ENCODE measurements at places on chromosomes 6 and 20. TPM values are rescaled to one million over a fixed set of nuclear protein-coding genes. Genes with fewer than 3 reads are reported as not detected.
A peak's percentile ranks its signal among the peaks of the same experiment; 100 is the strongest.

OR2B6 gene
- not detected for total RNA-seq

ABHD16B gene
- not detected for total RNA-seq

GABRR2 gene
- not detected for total RNA-seq

BTN3A1 gene
- total RNA-seq: 2.5 TPM

IMPG1 gene
- not detected for total RNA-seq

PHF10 gene
- 59.8 TPM for total RNA-seq

TBXT gene
- 0.31 TPM for total RNA-seq

SNAP91 gene
- 1.4 TPM for total RNA-seq

RFX6 gene
- not detected for total RNA-seq

POM121L2 gene
- total RNA-seq: not detected

- DNase-seq: no peak
These were observed 54.7 kb downstream of the TRMT6 start for GRCh38 chr20:5895626-5896025.

DNA sequence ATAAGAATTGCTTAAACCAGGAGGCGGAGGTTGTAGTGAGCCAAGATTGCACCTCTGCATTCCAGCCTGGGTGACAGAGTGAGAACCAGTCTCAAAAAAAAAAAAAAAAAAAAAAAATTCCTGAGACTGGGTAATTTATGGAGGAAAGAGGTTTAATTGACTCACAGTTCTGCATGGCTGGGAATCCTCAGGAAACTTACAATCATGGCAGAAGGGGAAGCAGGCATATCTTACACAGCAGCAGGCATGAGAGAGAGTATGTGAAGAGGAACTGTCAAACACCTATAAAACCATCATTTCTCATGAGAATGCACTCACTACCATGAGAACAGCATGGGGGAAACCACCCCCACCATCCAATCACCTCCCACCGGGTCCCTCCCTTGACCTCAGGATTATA is 1.8 kb upstream of the FKBP1A start:
- DNase-seq: no peak

GRCh38 chr6:111624401-111625098 is 18.9 kb upstream of the TRAF3IP2 start:
- DNase-seq: no peak

DNA sequence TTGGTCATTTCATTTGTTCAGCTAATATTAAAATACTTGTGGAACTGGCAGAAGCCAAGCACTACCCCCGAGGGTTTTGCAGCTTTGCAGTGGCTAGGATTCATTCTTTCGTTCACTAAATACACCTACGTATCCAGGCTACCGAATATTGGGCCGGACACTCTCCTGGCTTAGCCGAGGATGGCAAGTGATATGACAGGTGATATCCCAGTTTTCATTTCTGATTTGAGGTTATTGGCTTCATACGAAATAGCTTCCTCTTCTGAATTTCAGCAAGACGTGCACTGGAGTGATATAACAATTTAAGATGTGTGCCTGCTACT is 536 bp upstream of the MTFR2 start:
- no peak for DNase-seq

DNA sequence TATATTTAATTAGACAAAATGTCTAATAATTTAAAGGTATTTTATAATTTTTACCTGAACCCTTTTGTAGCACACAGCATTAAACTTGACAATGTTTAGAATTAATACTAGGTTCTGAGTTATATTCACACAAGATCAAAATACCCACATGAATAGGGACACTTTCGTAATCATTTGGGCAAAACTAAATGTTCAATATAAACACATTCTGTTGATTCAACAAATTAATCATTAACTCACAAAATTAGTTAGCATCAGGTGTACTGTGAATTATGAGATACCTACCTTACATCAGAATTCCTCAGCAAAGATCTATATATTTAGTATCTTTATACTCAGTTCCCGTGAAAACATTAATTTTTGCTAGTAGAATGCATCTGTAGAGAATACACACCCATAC is 481.5 kb upstream of the MANEA start:
- no peak for DNase-seq

DNA sequence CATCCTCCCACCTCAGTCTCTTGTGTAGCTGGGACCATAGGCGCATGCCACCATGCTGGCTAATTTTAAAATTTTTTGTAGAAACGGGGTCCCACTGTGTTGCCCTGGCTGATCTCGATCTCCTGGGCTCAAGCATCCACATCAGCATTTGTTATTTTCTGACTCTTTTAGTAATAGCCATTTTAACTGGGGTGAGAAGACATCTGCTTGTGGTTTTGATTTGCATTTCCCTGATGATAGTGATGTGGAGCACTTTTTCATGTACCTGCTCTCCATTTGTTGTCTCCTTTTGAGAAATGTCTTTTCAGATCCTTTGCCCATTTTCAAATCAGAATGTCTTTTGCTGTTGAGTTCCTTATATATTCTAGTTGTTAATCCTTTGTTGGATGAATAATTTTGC is 22.2 kb upstream of the TULP4 start:
- DNase-seq: no peak

DNA sequence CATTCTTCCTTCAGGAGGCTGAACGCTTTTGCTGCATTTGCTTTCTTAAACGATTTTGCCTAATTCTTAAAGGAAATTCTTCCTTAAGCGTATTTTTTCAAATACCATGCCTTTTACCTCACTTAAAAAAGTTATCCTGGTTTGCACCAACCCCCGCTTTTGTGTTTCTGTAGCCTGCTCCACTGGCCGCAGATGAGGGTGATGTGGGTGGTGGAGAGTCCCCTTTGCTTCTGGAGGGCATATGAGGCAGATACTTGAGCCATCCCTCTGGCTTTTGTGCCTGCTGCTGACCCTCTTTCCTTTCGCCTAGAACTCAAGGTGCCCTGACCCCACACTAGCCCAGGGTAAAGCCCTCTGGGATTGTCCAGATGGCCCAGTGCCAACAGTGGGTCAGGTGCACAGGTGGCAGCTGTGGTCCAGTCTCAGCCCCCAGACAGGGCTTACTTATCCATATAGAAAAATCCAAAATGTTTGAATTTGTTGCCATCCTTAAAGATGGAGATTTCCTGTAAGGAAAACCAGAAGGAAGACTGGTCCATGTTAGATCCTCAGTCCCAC is 43.9 kb downstream of the SPATA2 start:
- no peak for DNase-seq

GRCh38 chr20:4544765-4545164 is 176.9 kb upstream of the PRND start:
- DNase-seq: no peak

DNA sequence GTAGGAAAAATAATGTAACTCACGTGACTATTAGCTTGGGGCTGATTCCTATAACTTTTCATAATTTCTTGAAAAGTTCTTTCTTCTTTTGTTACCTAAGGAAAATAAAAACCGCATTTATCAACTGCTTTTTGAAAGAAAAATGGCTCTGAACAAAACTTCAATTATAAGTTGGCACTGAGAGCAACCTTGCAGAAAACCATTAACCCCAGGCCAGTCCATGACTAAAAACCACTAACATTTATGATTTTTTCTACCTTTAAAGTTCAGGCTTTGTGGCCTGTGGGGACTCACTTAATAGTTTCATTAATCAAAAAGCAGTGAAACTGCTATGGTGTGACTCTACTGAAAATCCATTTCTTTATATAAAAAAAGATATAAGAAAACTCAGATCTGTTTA is 69.1 kb upstream of the SAMHD1 start:
- no peak for DNase-seq

- DNase-seq: no peak
These were observed 436.0 kb downstream of the PLCB1 start for GRCh38 chr20:8568075-8568474.

- DNase-seq: peak; percentile 88
These were observed 15.8 kb downstream of the CGA start for GRCh38 chr6:87078983-87079616.

- DNase-seq: no peak
These were observed 304 bp downstream of the PBX2 start for GRCh38 chr6:32189742-32190053.

DNA sequence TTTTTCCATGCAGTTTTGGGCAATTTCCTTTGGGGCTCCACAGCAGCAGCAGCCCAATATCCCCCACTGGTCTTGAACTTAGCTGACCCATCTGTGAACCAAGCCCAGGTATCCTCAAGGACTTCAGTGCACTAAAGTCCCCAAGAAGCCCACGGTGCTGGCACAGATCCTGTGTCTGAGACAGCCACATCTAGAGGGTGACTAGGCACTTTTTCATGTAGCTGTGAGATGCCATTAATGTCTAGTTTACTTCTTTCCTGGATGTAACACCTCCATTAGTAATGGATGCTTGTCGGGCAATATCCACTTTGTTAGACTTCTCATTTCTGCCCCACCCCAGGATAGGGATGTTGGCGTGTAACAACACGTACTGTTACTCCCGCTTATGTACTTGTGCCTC is 176.2 kb upstream of the PROKR2 start:
- no peak for DNase-seq

- no peak for DNase-seq
These were observed 72.0 kb upstream of the INSM1 start for GRCh38 chr20:20295621-20296498.

GRCh38 chr6:131854803-131855202 is 47.0 kb downstream of the ENPP1 start:
- no peak for DNase-seq

- DNase-seq: no peak
These were observed 50.4 kb downstream of the RPP40 start for GRCh38 chr6:4953440-4953839.

- DNase-seq: no peak
These were observed 41.7 kb downstream of the PHF3 start for GRCh38 chr6:63677282-63677681.

DNA sequence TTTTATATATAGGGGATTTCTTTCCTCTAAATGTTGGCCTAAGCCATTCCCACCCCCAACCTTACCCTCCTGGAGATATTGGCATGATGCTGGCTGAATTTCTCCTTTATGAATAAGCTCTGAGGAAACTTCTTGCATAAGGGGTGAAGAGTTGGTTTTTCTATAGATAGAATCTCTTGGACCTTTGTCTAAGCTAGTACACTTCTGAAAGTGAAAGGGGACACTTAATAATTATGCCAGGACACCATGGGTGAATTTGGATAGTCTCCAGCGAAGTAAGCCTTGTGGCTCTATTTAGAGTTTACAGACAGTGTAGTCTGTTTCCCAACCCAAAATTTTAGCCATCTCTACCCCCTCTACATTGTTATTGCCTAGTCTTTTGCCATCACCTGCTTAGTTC is 27.1 kb upstream of the FABP7 start:
- no peak for DNase-seq

DNA sequence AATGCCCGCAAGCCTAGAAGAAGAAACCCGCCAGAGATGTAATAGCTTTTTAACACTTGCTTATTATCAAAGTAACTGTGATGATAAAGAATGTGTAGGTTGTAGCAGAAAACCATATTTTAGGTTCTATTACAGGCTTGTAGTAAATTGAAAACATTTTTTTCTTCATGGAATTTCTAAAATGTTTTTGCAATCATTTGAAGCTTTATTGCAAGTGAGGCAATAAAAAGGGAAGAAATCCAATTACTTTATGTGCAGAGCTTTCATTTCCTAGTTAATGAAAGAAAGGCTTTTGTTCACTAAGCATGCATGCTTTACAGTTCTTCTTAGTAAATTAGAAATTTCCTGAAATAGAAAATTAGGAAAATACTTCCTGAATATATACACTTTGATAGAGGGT is 135.1 kb downstream of the B3GAT2 start:
- DNase-seq: no peak

DNA sequence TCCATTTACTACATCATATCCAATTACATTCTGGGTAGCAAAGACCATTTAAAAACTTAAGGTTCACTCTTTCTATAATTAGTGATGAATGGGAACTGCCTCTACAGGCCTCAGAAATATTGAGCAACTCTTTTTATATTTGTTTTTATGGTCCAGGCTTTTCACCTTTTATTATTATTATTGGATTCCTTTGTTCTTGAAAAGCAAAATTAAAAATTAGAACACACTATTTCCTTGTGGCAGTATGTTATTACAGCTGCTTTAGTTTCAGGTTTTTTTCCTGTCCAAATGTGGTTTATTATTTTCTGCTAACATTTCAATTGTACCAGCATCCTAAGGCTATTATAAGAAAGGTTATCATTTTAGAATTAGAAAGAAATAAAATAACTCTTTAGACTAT is 150.1 kb downstream of the FARS2 start:
- no peak for DNase-seq

GRCh38 chr6:81067057-81067456 is 685.4 kb downstream of the TENT5A start:
- DNase-seq: no peak

GRCh38 chr20:59561228-59561605 is 43.1 kb upstream of the PHACTR3 start:
- no peak for DNase-seq

DNA sequence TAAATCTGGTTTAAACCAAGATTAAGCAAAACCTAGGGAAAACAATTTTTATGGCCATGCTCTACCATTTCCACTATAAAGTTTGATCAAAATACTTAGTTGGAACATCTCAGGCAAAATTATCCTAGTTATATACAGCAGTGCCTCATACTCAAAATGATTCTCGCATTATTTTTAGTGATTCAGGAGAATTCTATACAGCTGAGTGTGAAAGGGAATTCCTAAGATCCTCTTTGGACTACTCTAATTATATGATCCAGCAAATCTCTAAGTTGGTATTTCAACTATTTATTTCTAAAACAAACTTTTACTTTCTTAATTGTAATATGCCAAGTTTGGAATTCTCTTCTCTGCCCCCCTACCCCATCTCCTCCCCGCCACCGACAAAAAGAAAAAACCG is 8.6 kb downstream of the DTNBP1 start:
- DNase-seq: no peak

DNA sequence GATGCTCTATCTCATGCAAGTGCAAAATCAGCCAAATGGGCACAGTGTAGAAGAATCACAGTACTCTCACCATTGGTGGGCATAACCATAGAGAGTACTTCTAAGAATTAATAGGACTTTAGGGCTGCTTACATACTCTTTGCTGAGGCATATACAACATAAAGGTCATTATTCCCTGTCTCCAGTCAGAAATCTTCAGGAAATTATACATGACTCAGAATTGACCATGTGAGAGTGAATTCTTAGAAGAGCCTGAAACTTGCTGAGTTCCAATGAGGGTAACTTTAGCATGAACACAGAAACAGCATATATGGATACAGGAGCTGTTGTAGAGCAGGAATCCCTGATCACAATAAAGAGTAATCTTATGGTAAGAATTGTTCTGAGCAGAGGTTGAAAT is 498.7 kb downstream of the TENT5A start:
- no peak for DNase-seq

DNA sequence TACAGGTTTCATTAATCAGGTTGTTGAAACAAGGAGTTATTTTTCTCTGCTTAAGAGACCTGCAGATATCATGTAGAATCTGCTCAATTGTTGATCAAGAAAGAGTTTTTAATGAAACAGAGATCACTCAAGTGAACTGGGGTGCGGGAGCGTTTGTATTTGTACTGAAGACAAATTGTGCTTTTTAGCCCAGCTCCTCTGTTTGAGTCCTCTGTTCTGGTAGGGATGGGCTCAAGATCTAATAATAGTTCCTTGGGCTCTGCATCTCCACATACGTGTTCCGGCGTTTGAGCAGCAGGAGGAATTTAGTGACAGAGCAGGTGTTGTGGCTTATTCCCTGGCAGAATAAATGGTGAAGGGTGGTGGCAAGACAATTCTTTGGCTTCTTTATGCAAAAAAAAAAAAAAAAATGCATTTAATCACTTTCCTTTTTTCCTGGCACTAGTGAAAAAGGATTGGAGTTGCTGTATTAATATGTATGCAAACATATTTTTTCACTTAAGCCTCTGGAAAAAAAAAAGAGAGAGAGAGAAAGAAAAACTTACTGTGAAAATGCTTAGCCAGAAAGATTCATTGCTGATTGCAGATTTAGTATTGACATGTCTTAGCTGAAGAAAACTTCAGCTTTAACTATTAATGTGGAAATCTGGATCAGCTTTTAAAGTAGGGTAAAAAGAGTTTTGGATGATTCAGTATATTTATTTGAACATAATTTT is 4.0 kb downstream of the CITED2 start:
- DNase-seq: no peak

All from H9 (cell line).